ENCODE measurements at places on chromosomes 2 and 18. TPM values are rescaled to one million over a fixed set of nuclear protein-coding genes. Genes with fewer than 3 reads are reported as not detected.

GRCh38 chr2:239509373-239510143, 108.7 kb upstream of the HDAC4 start:
- H3K27ac ChIP-seq, result no peak overlapping the region
- H3K4me3 ChIP-seq, result no peak overlapping the region
- no peak for DNase-seq
- H3K4me1 ChIP-seq, result no peaks in the 10 kb centered on the region
- H3K27me3 ChIP-seq, result no peaks in the 10 kb centered on the region

Gene RALBP1
- total RNA-seq, result 41.5 TPM

Gene ZEB2
- 14.2 TPM for total RNA-seq

Gene DES
- total RNA-seq, result 1.3 TPM

Gene SFTPB
- not detected for total RNA-seq

All from T-cell (primary cell).